Natural killer cell treated with Interleukin-12 subunit alpha and Interleukin-12 subunit beta and Interleukin-15 and Interleukin-18, amount 100 ng/mL, for 72 hours (primary cell): ENCODE measurements at places on chromosomes 16 and 17. TPM values are rescaled to one million over a fixed set of nuclear protein-coding genes. Genes with fewer than 3 reads are reported as not detected.

Gene ADAD2
- not detected for total RNA-seq

- DNase-seq = no peak
- H3K27me3 ChIP-seq = peaks cover 10% of the 10 kb centered on the region
- no peak overlapping the region for H3K4me3 ChIP-seq
Measured at GRCh38 chr17:43970366-43970765, 16.6 kb upstream of the PYY start.

DNA sequence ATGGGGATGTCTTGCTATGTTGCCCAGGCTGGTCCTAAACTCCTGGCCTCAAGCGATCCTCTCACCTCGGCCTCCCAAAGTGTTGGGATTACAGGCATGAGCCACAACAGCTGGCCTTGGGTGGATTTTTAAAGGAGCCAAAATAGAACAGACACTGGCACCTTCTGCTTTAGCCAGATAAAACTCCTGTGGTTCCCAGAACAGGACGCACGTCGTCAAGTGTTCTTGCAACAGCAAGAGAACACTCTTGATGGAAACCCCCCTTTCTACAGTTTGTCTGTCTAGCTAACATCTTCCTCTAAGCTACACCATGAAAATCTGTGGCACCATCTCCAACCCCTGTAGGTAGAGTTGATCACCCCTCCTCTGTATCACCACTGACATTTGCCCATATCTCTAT is 122.6 kb downstream of the NPIPB5 start:
- H3K4me1 ChIP-seq = no peaks in the 10 kb centered on the region
- peaks cover 10% of the 10 kb centered on the region for H3K27me3 ChIP-seq
- no peaks in the 10 kb centered on the region for H3K36me3 ChIP-seq
- no peak overlapping the region for H3K27ac ChIP-seq
- DNase-seq = no peak

- no peak overlapping the region for H3K4me3 ChIP-seq
- no peaks in the 10 kb centered on the region for H3K4me1 ChIP-seq
- DNase-seq = no peak
- no peak overlapping the region for H3K27ac ChIP-seq
Measured at GRCh38 chr17:54920819-54921218, 20.2 kb downstream of the TOM1L1 start.

DNA sequence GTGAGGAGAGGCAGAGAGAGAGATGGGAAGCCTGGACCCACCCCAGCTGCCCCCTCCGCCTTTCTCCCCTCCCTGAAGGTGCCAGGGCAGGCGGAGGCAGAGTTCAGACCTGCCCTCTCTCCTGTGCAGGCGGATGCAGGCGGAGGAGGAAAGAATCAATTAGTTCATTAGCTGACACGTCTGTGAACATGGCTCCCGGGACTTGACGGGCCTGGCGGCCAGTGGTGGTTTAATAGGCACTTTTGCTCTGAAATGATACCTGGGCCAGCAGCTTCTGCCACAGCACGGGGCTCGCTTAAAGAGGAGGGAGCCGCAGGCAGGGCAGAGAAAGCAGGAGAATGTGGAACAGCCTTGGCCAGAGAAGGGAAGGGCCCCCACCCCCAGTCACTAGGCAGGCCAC is 98.1 kb downstream of the SDK2 start:
- H3K27ac ChIP-seq = no peak overlapping the region
- H3K4me1 ChIP-seq = no peaks in the 10 kb centered on the region
- H3K36me3 ChIP-seq = no peaks in the 10 kb centered on the region
- no peak for DNase-seq
- no peak overlapping the region for H3K4me3 ChIP-seq

DNA sequence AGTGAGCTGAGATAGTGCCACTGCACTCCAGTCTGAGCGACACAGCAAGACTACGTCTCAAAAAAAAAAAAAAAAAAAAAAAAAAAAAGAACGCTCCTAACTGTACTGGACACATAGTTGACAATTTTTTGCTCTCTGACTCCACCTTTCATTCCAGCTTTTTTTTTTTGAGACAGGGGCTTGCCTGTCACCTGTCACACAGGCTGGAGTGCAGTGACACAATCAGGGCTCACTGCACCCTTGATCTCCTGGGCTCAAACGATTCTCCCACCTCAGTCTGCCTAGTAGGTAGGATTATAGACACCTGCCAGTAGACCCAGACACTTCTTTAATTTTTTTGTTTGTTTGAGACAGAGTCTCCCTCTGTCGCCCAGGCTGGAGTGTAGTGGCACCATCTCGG is 2.6 kb upstream of the CRLF3 start:
- no peak overlapping the region for H3K4me3 ChIP-seq
- no peak for DNase-seq
- H3K4me1 ChIP-seq = peaks cover 28% of the 10 kb centered on the region
- H3K27ac ChIP-seq = no peak overlapping the region
